ENCODE measurements at places on chromosomes 2 and 18.

DNA sequence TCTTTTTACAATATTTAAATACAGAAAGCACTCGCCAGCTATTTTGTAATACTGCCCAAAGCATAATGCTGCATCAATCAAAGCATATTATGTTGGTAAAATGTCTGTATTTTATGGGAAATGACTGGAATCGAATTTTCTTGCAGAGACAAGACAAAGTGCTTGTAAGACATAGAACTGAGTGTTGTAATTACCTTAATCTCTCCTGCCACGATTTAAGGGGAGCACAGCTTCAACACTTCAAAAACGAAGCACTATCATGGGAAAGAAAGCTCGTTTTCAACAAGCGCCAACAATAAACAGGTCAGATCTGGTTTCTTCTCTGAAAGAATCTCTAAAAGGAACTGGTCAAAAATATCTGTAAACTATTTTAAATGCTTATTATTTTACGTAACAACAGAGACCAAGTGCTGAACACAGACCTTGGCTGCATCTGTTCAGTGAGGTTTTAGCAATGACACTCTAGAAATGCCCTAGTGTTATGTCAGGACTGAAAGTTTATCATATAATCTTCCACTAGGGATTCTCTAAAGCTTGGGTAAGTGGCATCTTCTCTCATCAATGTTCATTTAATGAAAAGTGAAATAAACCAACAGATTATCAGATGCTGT lies 19.0 kb downstream of the RND3 start:
- DNase-seq = no peak

- peak; percentile 23 for DNase-seq
These were observed 207.0 kb upstream of the FANCL start for GRCh38 chr2:58448065-58448507.

GRCh38 chr2:159091381-159091780 lies 122.9 kb downstream of the TANC1 start:
- DNase-seq = no peak

- DNase-seq = no peak
These were observed 104.8 kb downstream of the PPP1R1C start for GRCh38 chr2:182090486-182090885.

- DNase-seq = no peak
These were observed 10.7 kb downstream of the CXCR1 start for GRCh38 chr2:218155953-218156479.

DNA sequence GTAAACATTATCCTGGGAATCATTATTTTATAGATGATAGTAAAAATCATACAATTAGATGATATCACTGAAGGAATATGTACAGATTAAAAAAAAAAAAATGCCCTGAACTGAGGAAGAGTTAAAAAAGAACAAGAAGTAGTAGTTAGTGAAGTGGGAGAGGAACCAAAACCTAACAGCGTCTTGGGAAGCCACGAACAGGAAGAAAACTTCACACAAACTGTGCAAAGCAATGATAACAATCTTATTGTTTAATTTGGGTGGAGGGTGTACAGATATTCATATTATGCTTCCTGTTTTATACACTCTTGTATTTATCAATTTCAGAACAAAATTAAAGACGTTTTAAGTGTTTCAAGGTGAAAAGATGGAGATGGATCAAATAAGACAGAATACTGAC lies 3.5 kb downstream of the HEATR5B start:
- DNase-seq = no peak

DNA sequence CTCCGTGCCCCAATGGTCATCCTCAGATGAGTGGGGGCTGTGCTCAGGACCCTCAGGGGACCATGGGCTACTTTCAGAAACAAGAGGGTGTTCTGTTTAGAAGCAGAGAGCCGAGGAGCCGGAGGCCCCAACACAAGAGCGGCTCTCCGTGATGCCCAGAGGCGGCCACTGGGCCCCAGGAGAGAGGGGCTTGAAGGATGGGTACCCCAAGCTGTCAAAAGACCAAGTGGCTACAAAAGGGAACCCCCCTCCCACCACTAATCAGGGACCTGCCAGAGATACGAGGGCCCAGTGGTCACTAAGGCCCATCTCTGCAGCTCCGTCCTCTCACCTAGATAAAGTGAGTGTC lies 93.6 kb downstream of the HDAC4 start:
- no peak for DNase-seq

DNA sequence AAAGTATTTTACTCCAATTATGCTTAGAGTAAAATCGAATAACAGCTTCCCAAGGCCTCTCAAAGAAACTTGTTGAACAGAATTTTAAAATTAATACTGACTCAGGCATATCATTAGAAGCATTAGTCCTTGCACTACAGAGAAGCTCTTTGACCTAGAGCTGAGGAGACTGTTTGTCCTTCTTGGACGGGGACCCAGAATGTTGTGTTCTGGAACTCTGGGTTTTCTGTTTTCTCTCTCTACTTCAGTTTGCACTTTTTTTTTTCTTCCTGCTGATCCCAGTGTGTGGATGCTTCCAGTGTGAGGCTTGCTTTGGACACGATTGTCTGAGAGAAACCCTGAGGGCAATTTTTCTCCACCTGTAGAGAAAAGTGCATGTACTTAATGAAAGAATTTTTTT lies 847.6 kb downstream of the SOCS6 start:
- DNase-seq = no peak

GRCh38 chr2:147083664-147084063 lies 761.2 kb upstream of the ACVR2A start:
- no peak for DNase-seq

DNA sequence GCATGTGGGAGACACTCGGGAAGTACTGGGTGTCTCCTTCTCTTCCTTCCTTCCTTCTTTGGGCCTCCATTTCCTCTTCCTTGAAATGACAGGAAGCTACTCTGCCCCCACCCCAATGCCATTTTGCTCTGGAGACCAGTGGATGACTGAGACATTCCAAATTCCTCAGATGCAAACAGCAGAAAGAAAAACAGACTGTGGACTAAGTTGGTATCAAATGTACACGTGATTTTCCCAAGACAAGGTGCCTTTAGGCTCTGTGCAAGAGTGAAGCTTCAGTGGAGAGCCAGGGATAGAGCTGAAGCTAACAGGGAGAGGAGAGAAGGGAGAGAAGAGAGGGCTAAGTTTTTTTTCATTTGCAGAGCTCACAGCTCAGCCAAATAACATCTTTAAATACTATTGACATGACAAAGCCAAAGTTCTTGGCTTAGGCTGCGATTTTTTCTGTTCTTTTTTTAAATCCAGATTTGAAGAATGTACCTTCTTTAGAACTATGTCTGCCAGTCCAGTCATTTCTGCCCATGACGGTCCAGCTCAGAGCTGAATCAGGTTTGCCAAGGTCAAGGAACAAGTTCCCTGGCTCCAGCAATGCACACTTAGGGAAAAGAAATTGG lies 84.5 kb upstream of the LCLAT1 start:
- no peak for DNase-seq

GRCh38 chr2:141957827-141958450 lies 172.9 kb downstream of the LRP1B start:
- DNase-seq = no peak

DNA sequence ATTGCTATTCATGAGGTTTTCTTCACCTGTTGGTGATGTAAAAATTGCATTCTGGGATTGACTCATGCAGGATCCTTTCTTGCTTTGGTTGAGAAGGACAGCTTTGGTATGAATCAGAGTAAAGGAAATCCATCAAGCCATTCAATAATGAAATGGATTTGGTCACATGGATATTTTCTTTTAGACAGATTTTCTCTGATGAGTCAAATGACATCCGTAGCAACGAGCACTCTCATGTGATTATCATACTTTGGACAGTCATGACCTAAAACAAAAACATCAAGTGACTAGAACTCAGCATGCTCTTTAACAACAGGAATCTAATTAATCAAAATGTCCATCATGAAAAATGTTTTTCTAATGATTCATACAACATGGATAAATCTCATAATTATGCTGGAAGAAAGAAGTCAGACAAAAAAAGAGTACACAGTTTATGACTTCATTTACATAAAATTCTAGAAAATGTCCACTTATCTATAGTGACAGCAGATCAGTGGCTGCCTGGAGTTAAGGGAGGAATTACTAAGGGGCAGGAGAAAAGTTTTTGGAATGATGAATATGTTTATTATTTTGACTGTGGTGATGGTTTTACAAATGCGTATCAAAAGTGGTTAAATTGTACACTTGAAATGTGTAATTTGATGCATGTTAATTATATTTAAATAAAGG lies 30.7 kb downstream of the TRAK2 start:
- no peak for DNase-seq

DNA sequence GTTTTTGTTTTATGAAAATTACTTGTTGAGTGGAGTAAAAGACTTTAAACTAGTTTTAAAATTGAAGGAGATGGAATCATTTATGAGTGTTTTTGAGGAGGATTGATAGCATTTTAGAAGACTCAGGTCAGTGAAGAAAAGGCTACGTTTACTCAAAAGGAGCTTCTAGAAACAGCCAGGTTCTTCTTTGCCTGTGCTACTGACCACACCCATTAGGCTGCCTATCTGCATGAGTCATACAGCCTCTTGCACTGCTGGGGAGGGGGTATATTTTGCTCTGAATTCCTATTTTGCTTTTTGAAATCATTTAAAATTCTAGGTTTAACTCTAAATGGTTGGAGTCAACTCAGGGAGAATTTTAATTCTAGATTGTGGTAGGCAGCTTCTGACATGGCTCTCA lies 22.3 kb downstream of the EFEMP1 start:
- no peak for DNase-seq

DNA sequence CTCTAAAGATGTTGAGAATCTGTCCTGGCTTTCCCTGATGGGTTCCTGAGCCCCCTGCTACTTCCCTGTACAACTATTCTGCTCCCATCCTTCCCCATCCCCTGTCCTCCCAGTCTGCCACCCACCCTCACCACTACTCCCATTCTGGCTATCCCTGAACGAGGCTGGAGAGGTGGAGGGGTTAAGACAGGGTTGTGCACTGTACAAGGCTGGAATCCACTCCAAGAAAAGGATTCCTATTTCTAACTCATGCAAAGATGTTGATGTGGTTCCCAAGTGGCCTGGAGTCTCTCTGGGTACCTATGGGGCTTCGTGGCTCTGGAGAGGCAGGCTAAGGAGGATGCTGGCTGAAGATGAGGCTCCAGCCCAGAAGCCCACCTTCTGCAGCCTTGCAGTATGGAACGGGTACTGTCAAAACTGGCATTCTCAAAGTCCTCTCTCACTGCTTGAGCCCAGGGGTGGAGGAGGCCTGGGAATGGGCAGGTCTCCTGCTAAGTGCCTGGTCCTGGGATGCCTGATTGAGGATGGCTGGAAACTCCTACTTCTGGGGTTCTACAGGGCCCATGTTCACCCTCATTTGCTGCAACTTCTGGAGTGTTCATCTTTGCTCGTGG lies 1.3 kb upstream of the FEV start:
- DNase-seq = no peak

DNA sequence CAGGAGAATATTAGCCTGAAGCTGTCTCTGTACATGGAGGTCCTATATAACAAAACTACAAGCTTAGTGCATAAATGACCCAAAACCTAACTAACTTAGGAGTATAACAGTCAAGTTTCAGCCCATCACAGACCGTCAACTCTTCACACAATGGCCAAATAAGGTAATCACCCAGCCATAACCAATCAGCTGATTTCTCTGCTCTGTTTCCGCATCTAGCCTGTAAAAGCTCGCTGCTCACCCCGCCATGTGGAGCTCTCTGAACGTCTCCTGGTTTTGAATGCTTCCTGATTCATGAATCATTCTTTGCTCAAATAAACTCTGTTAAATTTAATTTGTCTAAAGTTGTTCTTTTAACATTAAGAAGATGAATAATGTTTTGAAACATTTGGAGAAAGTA lies 593.6 kb downstream of the TMX3 start:
- no peak for DNase-seq

DNA sequence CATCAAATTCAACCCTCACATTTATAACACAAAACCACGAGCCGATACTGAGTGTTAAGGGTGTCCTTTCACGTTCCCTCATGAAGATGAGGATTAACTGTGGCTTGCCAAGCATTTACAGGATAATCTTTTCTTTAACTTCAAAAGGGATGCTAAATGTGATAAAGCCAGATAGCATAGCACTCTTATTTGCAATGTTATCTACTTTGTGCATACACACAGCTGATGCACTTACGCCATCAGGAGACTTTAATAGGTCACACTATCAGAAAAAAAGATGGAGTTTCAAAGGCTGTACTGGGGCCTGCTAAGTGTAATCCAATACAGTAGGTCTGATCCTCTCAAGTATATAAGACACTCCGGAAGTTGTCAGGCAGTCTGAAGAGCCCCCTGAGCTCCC lies 572.7 kb downstream of the PIK3C3 start:
- DNase-seq = no peak

DNA sequence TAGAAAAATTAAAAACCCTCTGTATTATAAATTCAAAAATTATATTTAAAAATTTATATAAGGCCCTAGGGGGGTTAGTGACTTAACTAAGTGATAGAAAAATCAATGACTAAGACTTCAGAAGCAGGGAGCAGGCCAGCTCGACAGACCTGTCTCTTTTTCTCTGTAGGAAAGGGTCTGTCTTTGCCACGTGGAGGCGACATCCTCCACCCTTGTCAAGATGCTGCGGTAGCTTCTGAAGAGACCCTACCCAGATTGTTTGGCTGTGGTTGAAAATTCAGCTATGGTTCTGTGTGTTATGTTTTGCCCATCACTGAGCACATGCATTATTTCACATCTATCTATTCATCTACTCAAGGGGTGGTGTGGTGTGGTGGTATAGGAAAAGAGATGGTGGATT lies 8.2 kb upstream of the SLC4A3 start:
- no peak for DNase-seq

DNA sequence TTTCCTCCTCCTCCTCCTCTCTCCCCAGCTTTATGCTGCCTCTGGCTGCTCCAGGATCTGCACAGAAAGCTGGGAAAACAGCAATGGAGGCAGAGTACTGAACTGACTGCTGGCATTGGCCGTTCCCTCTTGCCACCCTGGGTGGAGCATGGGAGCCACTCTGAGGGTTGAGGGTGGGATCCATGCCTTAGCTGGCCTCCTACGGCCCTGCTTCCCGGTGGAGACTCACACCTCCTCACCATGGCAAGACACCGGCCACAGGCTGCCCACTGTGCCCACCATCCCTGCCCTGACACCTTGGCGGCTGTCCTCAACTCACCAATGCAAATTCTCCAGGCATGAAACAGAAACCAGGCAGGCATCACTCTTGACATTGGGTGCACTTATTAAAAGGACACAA lies 832.3 kb upstream of the ID2 start:
- no peak for DNase-seq

- peak; percentile 13 for DNase-seq
These were observed 93.7 kb upstream of the WDR75 start for GRCh38 chr2:189347540-189347939.

DNA sequence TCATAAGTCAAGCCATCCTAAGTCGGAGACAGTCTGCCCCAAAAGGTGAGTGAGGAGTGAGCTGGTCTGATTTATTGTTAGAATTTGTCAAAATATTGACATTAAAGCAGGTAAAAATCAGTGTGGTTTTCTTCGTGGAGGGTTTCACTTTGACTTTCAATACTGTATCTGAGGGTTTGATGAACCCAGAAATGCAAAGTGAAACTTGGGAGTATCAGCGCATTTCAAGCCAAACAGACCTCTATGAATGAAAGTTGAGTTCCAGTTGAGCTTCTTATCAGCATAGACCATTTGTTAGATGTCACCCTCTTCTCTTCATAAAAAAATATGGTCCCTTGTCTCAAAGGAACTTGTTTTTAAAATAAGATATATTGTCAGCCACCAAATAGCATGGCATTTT lies 21.7 kb upstream of the CXCR4 start:
- DNase-seq = no peak

GRCh38 chr2:170054997-170055396 lies 123.0 kb upstream of the MYO3B start:
- no peak for DNase-seq

- no peak for DNase-seq
These were observed 71.3 kb downstream of the PHLPP1 start for GRCh38 chr18:62786689-62787088.
